ENCODE measurements at places on chromosomes 16 and 17. TPM values are rescaled to one million over a fixed set of nuclear protein-coding genes. Genes with fewer than 3 reads are reported as not detected.

DNA sequence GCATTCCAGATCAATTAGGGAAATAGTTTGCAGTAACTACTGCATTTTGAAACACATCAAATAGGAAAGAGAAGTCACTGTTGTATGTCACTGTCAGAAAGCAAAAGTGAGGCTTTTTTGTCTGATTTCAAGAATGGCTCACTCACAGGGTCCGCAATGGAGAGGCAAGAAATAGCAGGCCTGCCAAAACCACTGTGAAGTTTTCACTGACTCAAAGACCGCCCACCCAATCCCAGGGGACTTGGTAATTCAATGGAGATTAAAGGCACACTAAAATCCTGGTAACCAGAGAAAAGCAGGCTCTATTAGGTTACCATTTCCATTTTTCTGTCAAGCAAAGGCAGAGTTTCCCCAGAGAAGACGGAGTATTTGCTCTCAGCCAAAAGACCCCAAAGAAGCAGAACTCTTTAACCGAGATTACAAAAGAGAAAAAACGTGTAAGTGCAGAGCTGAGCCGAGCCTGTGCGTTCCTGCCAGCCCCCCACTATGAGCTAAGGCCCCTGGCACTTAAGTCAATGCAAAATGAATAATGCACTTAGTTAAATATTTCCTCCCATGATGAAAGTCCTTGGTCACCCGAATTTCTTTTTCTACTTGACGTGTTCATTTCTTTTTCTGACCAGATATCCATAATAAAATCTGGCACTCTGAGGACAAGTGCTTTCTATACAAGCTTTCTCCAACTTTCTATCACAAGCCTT lies 57.0 kb downstream of the FOXL1 start:
- no peaks in the 10 kb centered on the region for H3K36me3 ChIP-seq
- H3K27me3 ChIP-seq: peaks cover 12% of the 10 kb centered on the region
- DNase-seq: no peak
- H3K4me1 ChIP-seq: peaks cover 32% of the 10 kb centered on the region

DNA sequence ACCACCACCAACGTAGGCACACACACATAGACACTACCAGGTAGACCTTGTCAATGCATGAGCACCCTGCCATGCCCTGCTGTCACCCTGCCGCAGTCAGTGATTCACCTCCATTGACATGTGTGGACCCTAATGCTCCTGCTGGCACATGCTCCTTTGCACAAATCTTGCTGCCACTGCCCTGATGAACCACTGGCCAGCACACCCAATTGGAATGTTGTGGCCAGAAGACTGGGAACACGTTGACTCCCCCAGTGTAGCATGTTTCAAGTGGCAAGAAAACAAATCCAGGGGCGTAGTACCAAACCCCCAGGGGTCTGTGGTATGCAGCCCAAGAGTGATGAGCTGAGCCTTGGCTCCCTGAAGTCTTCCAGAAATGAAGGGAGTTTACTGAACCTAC lies 486.4 kb upstream of the KIF2B start:
- H3K36me3 ChIP-seq: no peaks in the 10 kb centered on the region
- no peak for DNase-seq
- no peaks in the 10 kb centered on the region for H3K27me3 ChIP-seq
- no peak overlapping the region for H3K4me3 ChIP-seq

- no peak overlapping the region for H3K27ac ChIP-seq
- no peak for DNase-seq
- peaks cover 10% of the 10 kb centered on the region for H3K27me3 ChIP-seq
Measured at GRCh38 chr16:1950047-1950446, 4.4 kb downstream of the RPL3L start.

- H3K27me3 ChIP-seq: no peaks in the 10 kb centered on the region
- H3K36me3 ChIP-seq: peaks cover 34% of the 10 kb centered on the region
- no peak for DNase-seq
- no peak overlapping the region for H3K27ac ChIP-seq
- peaks cover 39% of the 10 kb centered on the region for H3K4me1 ChIP-seq
- H3K4me3 ChIP-seq: no peak overlapping the region
Measured at GRCh38 chr17:83088451-83088850, 9.0 kb downstream of the METRNL start.

DNA sequence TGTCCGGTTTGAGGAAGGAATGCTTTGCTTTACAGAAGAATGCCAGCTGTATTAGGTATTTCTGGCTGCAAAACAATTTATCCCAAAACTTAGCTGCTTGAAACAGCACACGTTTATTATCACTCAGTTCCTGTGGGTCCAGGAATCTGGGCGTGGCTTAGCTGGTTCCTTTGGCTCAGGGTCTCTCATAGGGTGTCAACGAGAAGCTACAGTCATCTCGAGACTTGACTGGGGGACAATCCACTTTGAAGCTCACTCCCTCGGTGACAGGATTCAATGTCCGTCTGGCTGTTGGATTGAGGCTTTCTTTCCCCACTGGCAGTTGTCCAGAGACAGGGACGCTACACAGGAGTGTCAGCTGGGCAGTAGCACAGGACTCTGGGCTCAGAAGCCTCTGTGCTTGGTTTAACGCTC lies 9.6 kb upstream of the RHBDF2 start:
- H3K4me1 ChIP-seq: no peaks in the 10 kb centered on the region
- no peak overlapping the region for H3K4me3 ChIP-seq
- no peaks in the 10 kb centered on the region for H3K36me3 ChIP-seq
- H3K27ac ChIP-seq: no peak overlapping the region
- H3K27me3 ChIP-seq: peaks cover 67% of the 10 kb centered on the region
- no peak for DNase-seq

Gene CDYL2
- total RNA-seq: 1.0 TPM

Gene IGF2BP1
- total RNA-seq: 17.6 TPM

Gene TNFRSF17
- total RNA-seq: not detected

Gene BTBD17
- total RNA-seq: not detected
